A172 (cell line): ENCODE measurements at places on chromosomes 5 and 9. TPM values are rescaled to one million over a fixed set of nuclear protein-coding genes. Genes with fewer than 3 reads are reported as not detected.
A peak's percentile ranks its signal among the peaks of the same experiment; 100 is the strongest.

- no peak for DNase-seq
Measured at GRCh38 chr5:28117691-28118090, 1079.3 kb upstream of the CDH9 start.

- peak; percentile 11 for DNase-seq
Measured at GRCh38 chr5:78706381-78706780, 57.8 kb upstream of the LHFPL2 start.

GRCh38 chr5:40680741-40681362 is 1.1 kb downstream of the PTGER4 start:
- no peak for DNase-seq

- no peak for DNase-seq
Measured at GRCh38 chr9:28650327-28650726, 1077.0 kb upstream of the C9orf72 start.

- no peak for DNase-seq
Measured at GRCh38 chr9:130422546-130422945, 22.2 kb upstream of the ASS1 start.

DNA sequence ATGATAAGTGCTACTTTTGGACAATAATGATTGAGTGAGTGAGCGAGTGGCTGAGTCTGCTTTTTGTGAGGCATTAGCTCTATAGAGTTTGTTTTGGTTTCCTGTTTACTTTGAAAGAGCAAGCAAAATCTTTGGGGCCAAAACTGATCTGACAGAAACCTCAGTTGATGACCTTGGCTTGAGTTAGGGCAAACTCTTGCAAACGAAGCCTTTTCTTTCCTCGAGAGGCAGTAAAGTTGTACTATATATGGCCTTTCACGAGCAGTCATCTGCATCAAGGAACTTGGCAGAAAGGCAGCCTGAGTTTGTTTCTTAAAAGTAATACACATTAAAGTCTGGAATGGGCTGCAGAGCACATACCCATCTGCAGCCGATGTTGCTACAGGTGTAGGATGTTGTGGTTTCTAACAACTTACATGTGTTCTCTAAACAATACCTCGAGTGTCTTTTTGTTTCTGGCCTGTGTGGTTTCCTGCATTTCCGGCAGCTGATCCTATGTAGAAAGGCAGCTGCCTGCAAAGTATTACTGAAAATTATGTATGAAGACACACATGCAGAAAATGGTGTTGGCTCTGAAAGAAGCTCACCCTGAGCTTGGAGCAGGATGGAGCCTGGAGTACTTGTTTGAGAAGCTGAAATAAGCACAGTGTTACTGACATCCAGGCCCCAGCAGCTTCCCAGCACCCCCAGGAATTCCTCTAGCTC is 60.8 kb downstream of the FOXD1 start:
- DNase-seq, result peak; percentile 69

DNA sequence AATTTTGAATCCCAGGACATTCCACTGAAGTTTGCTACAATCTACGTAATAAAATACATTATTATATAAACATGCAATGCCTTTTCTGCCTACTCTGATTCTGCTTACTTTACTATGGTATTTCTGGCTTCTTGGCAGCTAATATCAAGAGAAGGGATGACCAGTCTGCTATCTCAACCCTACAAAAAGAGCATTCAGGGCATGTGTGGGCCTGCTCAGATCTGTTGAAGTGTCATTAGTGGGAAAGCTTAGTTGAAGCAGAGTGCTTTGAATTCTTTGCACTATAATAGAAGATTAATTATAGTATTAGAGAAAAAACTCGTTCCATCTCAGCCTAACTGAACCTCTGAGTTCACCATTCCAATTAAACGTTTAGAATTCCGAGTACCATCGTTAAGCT is 339.5 kb upstream of the ISL1 start:
- DNase-seq, result no peak

DNA sequence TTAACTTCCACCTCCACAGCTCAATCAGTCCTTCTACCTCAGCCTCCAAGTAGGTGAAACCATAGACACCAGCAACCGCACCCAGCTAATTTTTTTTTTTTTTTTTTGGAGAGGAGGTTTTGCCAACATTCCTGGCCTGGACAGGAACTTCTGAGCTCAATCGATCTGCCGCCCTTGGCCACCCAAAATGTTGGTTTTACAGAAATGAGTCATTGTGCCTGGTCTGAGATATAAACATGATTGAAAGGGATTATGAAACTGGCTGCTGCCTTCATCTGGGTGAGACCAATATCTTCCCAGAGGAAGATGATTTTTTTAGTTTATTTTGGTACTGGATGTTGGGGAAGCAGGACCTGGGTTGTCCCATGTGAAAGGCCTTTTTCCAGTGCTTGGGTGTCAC is 9.2 kb downstream of the TAF11L12 start:
- no peak for DNase-seq

Gene KLF4
- total RNA-seq, result 5.4 and 6.4 TPM in 2 replicates

Gene ADAMTS6
- 15.9 and 21.1 TPM in 2 replicates for total RNA-seq

Gene BTNL9
- not detected in 2 replicates for total RNA-seq

Gene PCSK5
- total RNA-seq, result 0.48 and 0.55 TPM in 2 replicates

Gene SURF2
- 26.3 and 43.1 TPM in 2 replicates for total RNA-seq

Gene MORN5
- total RNA-seq, result not detected in 2 replicates

Gene FIBCD1
- total RNA-seq, result 1.6 and 2.6 TPM in 2 replicates

Gene DMRT3
- 0.24 TPM in 2 replicates for total RNA-seq

Gene LSM11
- 6.0 and 8.7 TPM in 2 replicates for total RNA-seq
